ENCODE measurements at places on chromosomes 12 and 14.
A peak's percentile ranks its signal among the peaks of the same experiment; 100 is the strongest.

DNA sequence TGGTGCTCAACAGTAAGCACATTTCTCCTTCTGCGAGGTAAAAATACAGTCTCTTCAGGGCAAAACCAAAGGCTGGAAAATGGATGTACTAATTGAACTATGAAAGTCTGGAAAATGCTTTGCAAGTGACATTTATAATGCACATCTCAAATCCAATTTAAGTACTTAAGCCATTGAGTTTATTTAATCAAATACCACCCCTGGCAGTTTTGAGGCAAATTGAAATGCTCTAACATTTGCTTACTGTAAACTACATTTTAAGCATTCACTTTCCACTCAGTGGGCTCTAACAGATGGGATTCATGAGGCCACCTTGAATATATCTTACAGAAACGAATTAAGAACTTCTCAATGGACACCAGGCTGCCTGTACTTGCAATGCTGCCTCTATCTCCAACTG is 69.7 kb downstream of the HELB start:
- no peak for DNase-seq

- DNase-seq: no peak
Observed at GRCh38 chr12:48946205-48946604, 11.1 kb downstream of the ARF3 start.

GRCh38 chr12:131065279-131065678 is 111.6 kb downstream of the ADGRD1 start:
- no peak for DNase-seq

DNA sequence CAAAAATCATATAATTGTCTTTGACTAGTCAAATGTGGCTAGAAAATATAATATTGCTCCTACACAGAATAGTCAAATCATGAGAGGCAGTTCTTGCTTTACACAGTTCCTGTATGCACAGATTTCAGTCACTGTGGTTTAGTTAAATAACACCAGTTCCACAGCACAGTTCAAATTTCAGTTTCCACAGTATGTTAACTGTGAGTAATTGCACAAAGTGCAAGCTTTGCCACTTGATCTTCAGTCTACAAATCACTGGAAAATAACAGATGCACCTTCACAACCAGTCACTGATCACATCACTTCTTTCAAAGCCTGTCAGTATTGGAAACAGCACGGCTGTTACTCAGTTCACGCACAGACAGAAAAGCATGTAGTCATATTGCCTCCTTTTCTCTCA is 38.7 kb downstream of the KCNH5 start:
- DNase-seq: no peak

GRCh38 chr14:23070262-23071129 is 13.2 kb upstream of the CDH24 start:
- DNase-seq: no peak

GRCh38 chr12:27843714-27844245 is 63.7 kb upstream of the MANSC4 start:
- DNase-seq: no peak

DNA sequence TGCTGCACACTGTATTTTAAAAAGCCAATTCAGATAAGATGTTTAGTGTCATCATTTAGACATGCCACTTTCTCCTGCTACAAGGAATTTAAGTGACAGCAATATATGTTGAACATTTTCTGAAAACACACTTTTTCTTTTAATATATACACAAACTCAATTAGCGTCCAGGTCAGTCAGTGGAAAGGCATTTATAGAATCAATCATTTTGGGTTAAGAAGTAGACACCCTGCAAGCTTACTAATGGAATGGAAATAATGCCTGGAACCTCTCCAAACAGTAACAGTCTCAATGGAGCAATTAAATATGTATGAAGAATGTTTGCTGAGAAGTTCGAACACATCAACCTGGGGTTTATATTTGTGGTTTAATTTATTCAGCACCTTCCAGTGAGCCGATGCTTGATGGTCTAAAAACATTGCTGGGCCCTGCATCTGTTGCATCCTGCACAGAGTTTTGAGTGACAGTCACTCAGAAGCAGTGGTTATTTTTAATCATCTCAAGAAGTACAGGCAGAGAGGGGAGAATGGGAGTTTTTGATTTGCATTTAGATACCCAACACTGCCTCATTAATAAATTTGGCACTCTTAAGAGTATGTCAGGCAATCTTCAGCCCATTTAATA is 410.7 kb downstream of the TMEM117 start:
- no peak for DNase-seq

DNA sequence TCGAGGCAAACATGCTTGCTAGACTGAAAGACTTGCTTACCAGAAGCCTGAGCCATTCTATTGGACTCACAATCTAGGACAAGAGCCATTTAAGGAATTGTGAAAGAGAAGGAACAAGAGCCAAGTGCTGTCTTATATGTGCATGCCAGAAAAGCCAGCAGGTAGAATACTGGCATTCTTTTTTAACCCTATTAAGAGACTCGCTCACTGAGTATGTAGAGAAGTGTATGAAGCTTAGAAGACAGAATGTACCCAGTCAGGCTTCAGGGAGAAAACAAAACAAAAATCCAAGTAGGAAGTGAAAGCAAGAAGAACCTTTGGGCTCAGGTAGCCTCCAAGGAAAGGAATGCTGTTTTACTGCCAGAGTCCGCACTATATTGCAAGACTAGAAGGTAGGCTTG is 65.9 kb downstream of the DCAF5 start:
- no peak for DNase-seq

DNA sequence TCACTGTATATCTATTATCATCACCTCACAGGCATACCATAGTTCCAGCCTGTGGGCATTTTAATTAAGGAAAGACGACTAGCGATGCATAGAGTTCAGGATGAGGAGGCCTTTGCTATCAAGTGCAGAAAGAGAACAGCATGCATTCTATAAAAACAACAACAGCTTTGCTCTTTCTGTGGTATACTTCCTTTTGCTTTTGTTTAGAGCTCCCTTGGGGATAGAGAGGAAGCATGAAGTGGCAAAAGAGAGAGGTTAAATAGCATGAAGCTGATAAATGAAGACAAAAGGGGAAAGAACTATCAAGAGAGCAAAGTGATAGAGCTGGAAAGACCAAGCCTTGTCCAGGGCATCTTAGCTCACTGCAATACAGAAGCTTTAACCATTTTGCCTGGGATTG is 23.5 kb downstream of the IFNG-AS1 start:
- no peak for DNase-seq

DNA sequence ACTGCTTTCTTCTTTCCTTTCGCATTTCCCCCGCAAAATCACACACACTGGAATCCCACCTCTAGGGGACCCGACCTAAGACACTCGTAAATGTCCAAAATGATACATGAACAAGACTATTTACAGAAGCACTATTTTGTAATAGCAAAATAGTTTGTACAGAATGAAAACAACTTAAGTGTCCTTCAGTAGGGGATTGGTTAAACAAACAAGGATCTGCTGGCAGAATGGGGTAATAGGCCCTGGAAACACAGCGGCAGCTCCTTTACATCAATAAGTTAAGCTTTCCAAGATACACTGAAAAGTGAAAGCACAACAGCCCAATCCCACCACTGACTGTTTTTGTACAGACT is 48.8 kb downstream of the LTBP2 start:
- DNase-seq: no peak

DNA sequence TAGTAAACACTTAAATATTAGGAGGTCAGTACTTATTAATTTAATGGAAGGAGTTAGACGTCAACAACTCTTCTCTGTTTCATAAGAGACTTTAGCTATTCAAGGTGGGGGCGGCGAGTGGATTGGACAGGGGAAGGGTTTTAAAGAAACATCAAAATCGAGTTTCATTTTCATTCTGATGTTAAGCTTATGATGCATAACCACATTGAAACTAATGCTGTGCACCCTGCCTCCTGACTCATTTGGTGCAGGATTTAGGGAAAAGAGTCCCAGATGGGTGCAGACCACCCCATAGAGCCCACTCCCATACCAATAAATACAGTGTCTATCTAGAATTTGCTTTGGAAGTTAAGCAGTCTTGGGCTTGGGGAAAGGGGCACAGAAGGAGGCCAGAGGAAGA is 7.4 kb downstream of the ZBTB39 start:
- DNase-seq: no peak

DNA sequence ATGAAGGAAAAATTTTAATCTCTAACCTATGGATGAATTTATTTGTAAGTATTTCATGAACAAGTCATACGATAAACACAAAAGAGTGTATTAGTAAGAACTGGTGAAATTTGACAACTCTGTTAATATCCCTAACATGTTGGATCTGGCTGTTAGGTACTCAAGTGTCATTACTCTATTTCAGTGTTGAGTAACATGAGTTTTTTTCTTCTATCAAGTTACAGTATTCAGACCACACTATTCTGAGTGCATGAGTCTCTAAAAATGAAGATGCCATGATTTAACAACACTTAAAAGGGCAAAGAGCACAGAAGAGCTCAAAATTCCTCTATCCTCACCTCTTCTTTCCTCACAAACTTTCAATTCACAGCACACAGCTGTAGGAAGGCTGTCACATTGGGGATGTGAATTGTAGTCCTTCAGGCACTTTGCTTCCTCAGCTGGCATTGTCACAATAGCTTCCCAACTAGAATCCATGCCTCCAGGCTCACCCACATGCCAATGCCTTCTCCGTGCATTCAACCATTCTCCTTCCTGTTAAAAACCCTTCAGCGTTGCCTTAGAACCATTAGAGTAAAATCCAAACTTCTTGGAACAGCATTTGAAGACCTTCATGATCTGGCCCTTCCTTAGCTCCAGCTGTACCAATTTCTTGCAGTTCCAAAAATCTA is 73.7 kb upstream of the DBX2 start:
- DNase-seq: no peak

DNA sequence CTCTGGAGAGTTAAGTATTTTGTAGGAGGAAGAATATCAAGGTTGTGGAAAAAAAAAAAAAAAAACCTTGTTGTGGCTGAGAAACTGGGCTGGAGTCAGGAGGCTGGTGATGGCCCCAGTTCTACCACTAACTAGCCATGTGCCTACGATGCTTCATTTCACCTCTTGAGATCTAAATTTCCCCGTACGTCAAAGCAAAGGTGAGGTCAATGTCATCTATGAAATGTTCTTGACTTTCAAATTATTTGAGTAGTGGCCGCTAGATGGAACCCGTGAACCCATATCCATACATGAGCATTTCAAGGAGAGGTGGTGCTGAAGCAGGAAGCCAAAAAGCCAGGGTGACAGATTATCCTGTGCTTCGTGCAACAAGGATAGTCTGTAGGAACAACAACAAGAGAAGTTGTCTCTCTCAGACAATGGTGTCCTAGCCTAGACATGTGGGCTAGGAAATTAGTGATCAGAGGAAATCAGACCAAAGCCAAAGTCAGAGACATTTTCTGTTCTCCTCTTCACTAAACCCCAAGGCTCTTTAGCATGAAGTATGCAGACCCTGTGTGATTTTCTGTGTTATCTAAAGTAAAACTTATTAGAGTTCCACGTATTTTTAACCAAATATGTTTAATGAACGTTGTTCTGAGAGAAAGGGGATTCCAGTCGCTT is 95.5 kb upstream of the ETV6 start:
- DNase-seq: no peak

DNA sequence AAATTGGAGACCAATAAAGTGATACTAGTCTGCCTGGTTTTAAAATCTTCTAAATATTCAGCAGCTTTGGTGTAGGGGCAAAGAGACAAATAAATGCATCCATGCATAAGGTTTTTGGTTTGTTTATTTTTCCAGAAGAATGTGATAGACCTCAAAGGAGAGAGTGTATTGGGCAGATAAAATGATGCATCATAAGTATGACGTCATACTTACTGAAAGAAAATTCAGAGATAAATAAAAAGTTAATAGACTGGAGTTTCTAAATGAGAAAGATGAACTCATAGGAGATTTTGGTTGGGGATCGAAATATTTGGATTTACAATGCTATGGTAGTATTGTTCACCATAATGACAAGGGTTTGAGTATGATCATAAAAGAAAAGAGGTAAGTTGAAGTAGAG is 10.2 kb downstream of the SYT10 start:
- no peak for DNase-seq

GRCh38 chr14:76491172-76491930 is 115.4 kb downstream of the ESRRB start:
- DNase-seq: no peak

GRCh38 chr14:104284107-104284592 is 145.8 kb downstream of the KIF26A start:
- DNase-seq: no peak

DNA sequence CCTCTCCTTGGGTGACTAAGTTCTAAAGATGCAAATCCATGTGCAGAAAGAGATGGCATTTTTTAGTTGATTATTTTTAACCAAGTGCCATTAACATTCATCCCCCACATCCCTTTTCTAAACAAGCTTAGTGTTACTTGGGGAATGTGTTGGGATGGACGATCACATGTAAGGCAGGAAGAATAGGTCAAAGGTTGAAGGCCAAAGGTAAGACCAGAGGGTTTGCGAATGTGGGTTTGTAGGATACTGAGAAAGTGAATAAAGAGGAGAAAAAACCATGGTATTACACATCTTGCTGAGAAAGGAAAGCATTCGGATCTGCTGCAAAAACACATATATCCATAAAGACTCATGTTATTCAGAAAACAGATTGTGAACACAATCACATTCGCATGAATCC is 111.6 kb downstream of the GCH1 start:
- DNase-seq: no peak

- DNase-seq: no peak
Observed at GRCh38 chr12:5720381-5721005, 224.6 kb downstream of the ANO2 start.

DNA sequence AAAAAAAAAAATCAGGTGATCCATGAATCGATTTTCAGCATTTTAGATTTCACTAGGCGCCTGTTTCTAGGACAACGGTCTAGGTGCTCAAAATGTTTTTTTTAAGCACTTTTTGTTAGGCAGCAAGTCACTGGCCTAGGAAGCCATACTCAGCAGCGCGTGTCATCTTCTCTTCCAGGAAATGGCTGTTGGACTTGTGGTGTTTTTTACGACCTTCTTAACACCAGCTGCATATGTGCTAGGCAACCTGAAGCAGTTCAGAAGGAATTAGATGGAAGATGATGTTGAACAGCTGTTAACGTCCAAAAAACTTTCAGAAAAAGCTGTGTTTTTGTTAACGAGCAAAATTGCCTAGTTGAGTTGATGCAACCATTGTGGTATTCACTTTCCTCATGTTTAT is 868 bp downstream of the COX8C start:
- no peak for DNase-seq

DNA sequence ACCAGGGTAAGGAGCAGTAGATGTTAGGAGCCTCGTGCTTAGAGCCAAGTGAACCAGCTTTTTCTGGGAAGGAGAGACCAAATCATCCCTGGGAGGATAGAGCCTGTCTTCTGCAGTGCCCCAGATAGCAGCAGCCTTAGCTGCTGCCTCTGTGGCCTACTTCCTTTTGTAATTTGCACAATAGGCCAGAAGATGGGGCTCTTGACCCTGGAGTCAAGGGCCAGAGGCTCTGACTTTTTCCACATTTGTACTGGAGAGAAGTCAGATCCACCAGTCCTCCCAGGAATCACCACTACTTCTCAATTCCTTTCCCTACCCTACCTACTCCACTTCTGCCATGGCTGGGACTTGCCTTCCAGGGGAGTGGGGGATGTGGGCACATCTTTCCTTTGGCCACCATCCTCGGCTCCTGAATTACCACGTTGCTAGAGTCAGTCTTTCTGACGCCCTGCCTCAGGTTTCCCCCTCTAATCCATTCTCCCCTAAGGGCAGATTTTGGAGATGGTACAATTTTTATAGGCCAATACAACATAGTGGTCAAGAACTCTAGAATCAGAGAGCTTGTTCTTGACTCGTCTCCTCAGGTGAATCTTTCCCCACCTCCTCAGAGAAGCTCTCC is 3.3 kb upstream of the SLC4A8 start:
- DNase-seq: peak; percentile 16
